ENCODE measurements at places on chromosomes 4 and X. TPM values are rescaled to one million over a fixed set of nuclear protein-coding genes. Genes with fewer than 3 reads are reported as not detected.
A peak's percentile ranks its signal among the peaks of the same experiment; 100 is the strongest.

DNA sequence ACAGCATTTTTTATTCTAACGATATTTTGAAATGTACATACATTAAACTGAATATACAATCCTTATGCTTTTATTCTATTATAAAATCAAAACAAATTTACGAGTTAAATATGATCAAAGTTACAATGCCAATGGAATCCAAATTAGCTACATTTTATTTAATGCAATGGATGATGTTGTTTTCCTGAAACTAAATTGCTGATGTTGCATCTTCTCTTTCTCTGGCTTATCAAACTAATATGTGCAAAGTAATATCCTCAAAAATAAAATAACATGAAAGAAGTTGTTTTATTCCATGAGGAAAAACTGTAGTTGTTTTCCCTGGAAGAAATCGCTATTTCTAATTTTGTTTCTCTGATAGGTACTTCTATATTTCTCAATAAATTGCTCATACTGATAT is 106.8 kb downstream of the ASB9 start:
- no peak overlapping the region for H3K4me3 ChIP-seq
- no peaks in the 10 kb centered on the region for H3K4me1 ChIP-seq
- no peaks in the 10 kb centered on the region for H3K27me3 ChIP-seq
- no peak for DNase-seq

- no peak for DNase-seq
- no peak overlapping the region for H3K27ac ChIP-seq
- no peaks in the 10 kb centered on the region for H3K4me1 ChIP-seq
Observed at GRCh38 chrX:88244066-88244465, 503.0 kb upstream of the CPXCR1 start.

- no peak for DNase-seq
- H3K4me3 ChIP-seq: no peak overlapping the region
- H3K4me1 ChIP-seq: no peaks in the 10 kb centered on the region
- no peak overlapping the region for H3K27ac ChIP-seq
- no peaks in the 10 kb centered on the region for H3K36me3 ChIP-seq
Observed at GRCh38 chr4:31702326-31702725, 982.2 kb downstream of the PCDH7 start.

- H3K27me3 ChIP-seq: no peaks in the 10 kb centered on the region
- no peak overlapping the region for H3K4me3 ChIP-seq
- H3K4me1 ChIP-seq: no peaks in the 10 kb centered on the region
- DNase-seq: no peak
- H3K27ac ChIP-seq: no peak overlapping the region
Observed at GRCh38 chr4:108477527-108478108, 142.8 kb upstream of the RPL34 start.

DNA sequence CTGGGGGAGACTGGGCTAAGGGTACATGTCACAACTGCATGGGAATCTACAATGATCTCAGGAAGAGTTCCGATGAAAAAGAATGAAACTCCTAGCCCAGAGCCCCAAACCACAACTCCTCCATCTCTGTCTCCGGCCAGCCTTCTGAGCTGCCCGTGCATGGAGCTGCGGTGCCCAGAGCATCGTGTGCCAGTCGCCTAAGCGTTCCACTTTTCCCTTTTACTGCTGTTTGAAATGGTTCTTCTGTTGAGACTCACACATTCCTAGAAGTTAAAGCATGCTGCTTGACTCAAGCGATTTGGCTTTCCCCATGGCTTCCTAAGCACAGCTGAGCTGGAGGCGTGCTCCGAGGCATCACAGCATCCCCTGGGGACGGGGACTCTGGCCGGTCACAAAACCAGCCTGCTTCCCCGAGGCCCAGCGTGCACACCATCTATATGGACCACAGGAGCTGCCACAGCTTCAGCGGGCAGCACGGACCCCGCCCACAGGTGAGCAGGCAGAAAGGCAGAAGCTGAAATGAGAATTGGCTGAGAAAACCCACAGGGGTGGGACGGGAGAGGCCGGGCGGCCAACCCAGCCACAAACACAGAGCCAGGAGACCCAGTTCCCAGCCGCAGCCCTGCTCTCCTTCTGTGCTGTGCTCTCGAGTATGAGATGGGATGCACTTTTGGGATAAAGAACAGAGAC is 5.0 kb downstream of the CCNQ start:
- no peaks in the 10 kb centered on the region for H3K27me3 ChIP-seq
- H3K36me3 ChIP-seq: no peaks in the 10 kb centered on the region
- H3K4me3 ChIP-seq: no peak overlapping the region
- DNase-seq: no peak
- H3K4me1 ChIP-seq: peaks cover 4% of the 10 kb centered on the region
- no peak overlapping the region for H3K27ac ChIP-seq

DNA sequence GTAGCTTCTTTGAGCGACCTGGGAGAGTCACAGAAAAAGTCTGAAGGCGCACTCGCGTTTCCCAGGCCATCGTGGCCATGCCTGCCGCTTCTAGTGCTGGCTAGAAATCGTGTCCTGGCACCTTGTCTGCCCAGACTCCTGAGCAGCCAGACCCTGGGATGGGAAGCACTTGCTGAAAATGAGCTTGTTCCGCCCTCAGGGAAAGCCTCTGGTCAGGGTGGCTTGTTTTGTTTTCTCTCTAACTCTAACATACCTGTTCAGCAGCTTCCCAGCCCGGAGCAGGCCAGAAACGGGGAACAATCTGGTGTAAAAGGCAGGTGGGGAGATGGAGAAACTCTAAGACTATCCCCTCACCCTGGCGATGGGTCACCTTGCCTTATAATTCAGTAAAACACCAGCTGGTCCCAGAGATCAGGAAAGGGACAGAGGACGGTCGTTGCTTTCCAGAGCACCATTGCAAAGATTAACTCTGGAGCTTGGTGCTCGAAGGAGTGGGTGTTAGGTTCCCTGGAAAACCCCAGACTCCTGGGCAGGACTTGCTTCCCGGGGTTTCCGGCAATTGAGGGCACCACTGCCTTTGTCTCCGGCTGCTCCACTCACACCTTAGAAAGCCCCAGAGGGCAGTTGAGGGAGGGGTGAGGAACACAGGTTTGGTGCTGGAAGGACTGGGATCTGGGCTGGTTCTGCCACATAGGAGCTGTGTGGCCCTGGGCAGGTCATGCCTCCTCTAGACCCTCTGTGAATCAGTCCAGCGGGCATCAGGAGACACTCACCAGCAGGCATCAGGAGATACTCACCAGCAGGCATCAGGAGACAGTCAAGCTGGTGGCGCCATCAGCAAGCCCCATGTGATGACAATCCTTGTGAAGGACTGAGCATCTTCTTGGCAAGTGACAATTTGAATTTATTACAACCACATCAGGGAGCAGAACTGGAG is 4.5 kb upstream of the SH3TC1 start:
- H3K4me3 ChIP-seq: no peak overlapping the region
- no peak for DNase-seq
- H3K27ac ChIP-seq: no peak overlapping the region
- H3K4me1 ChIP-seq: peaks cover 23% of the 10 kb centered on the region

GRCh38 chr4:33831442-33832066 is 2412.8 kb downstream of the ARAP2 start:
- H3K4me1 ChIP-seq: no peaks in the 10 kb centered on the region
- no peak overlapping the region for H3K4me3 ChIP-seq
- H3K27me3 ChIP-seq: no peaks in the 10 kb centered on the region
- no peak for DNase-seq
- H3K36me3 ChIP-seq: no peaks in the 10 kb centered on the region

GRCh38 chrX:154484255-154485149 is 1.9 kb downstream of the UBL4A start:
- H3K27ac ChIP-seq: no peak overlapping the region
- peak; percentile 40 for DNase-seq
- no peaks in the 10 kb centered on the region for H3K27me3 ChIP-seq
- peaks cover 2% of the 10 kb centered on the region for H3K4me1 ChIP-seq

- no peak overlapping the region for H3K27ac ChIP-seq
- H3K36me3 ChIP-seq: no peaks in the 10 kb centered on the region
- H3K4me3 ChIP-seq: no peak overlapping the region
- DNase-seq: no peak
- peaks cover 3% of the 10 kb centered on the region for H3K27me3 ChIP-seq
Observed at GRCh38 chr4:1502976-1503375, 96.7 kb upstream of the NKX1-1 start.

GRCh38 chr4:102007959-102008425 is 217.5 kb downstream of the BANK1 start:
- H3K27ac ChIP-seq: no peak overlapping the region
- no peaks in the 10 kb centered on the region for H3K36me3 ChIP-seq
- no peak for DNase-seq

- no peak overlapping the region for H3K27ac ChIP-seq
- no peaks in the 10 kb centered on the region for H3K4me1 ChIP-seq
- no peaks in the 10 kb centered on the region for H3K27me3 ChIP-seq
- DNase-seq: peak; percentile 58
Observed at GRCh38 chr4:88706574-88706973, 8.9 kb upstream of the NAP1L5 start.

GRCh38 chrX:31007321-31007720 is 64.5 kb downstream of the FTHL17 start:
- no peaks in the 10 kb centered on the region for H3K27me3 ChIP-seq
- no peak for DNase-seq
- H3K4me3 ChIP-seq: no peak overlapping the region
- no peaks in the 10 kb centered on the region for H3K4me1 ChIP-seq
- H3K27ac ChIP-seq: no peak overlapping the region

GRCh38 chr4:165678236-165678935 is 194.7 kb upstream of the TLL1 start:
- no peak overlapping the region for H3K4me3 ChIP-seq
- DNase-seq: no peak
- H3K27me3 ChIP-seq: no peaks in the 10 kb centered on the region
- no peaks in the 10 kb centered on the region for H3K36me3 ChIP-seq
- no peak overlapping the region for H3K27ac ChIP-seq

- H3K4me1 ChIP-seq: no peaks in the 10 kb centered on the region
- H3K36me3 ChIP-seq: no peaks in the 10 kb centered on the region
- H3K27me3 ChIP-seq: no peaks in the 10 kb centered on the region
- no peak for DNase-seq
Observed at GRCh38 chr4:146124023-146124680, 51.4 kb upstream of the LSM6 start.

GRCh38 chr4:70759126-70759525 is 37.4 kb downstream of the RUFY3 start:
- H3K36me3 ChIP-seq: no peaks in the 10 kb centered on the region
- H3K4me1 ChIP-seq: no peaks in the 10 kb centered on the region
- DNase-seq: no peak
- no peak overlapping the region for H3K27ac ChIP-seq
- no peak overlapping the region for H3K4me3 ChIP-seq
- H3K27me3 ChIP-seq: no peaks in the 10 kb centered on the region

Gene SHROOM4
- total RNA-seq: 7.1 TPM

GRCh38 chr4:141473952-141474351 is 162.4 kb upstream of the IL15 start:
- no peak for DNase-seq
- H3K4me3 ChIP-seq: no peak overlapping the region
- no peaks in the 10 kb centered on the region for H3K4me1 ChIP-seq
- H3K27ac ChIP-seq: no peak overlapping the region

DNA sequence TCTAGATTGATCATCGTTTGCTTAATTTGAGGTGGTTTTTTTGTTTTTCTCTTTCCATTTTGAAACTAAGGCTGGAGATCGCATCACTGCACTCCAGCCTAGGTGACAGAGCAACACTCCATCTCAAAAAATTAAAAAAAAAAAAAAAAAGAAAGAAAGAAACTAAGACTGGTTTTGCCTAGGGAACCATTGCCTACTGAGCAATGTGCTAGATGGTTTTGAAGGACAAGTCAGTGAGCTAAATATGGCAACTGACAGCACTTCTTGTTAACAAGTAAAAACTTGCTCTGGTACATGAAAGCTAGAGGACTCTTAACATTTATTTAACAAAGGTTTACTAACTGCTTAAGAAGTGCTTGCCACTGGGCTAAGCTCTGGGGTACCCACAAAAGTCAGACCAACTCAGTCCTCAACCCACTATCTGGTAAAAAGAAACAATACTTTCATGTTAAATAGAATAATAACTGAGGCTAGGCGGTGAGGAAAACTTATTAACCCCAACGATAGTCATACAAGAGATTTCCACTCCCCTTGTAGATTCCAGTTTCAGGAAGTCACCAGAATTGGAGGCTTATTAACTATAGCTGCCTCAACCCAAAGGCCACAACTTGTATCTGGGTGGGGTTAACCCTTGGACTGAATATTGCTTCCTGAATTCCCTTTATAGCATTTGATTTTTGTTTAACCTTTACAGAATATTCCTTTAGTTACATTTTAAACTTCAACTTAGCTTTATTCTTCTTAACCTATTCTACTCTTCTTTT is 111.6 kb downstream of the FRYL start:
- DNase-seq: peak; percentile 27
- no peaks in the 10 kb centered on the region for H3K36me3 ChIP-seq
- no peaks in the 10 kb centered on the region for H3K27me3 ChIP-seq

DNA sequence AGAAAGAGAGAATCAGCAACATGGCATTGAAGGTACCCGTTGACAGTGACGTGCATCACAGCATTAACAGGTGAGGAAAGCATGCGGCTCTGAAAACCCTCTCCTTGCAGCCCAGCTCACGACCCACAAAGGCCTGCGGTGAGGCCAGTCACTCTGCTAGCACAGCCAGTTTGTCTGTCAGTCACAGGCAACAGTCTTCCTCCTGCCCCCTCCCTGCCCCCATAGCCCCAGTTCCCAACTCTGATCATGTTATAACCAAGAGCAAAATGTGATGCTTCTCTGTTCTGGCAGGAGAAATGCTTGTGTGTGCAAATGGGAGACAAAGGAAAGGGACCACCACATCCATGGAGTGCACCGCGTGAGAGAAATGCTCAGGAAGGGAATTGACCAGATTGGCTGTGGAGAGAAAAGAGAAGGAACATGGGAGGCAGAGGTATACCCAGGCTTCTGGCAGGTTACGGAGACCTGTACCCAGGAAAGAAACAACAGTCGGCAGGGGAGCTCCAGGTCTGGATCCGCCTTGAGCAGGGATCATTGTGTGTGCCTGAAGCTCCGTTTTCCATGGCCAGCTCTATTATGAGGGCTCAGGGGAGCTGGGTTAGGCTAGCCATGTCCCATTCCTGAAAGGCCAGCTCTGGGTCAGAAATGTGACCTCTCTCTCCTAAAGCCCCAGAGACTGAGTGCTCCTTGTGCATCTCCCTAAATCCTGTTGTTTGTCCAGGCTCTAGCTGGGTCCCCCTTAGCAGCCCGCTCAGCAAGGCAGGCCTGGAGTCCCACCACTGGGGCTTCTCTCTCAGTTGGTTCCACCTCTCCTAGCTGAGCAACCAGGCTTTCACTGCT is 139.7 kb upstream of the MAMLD1 start:
- no peaks in the 10 kb centered on the region for H3K27me3 ChIP-seq
- H3K36me3 ChIP-seq: no peaks in the 10 kb centered on the region
- no peak overlapping the region for H3K4me3 ChIP-seq
- no peak for DNase-seq
